Germinal center (tissue), 1 donor: ENCODE measurements at places on chromosomes 11 and 22.

DNA sequence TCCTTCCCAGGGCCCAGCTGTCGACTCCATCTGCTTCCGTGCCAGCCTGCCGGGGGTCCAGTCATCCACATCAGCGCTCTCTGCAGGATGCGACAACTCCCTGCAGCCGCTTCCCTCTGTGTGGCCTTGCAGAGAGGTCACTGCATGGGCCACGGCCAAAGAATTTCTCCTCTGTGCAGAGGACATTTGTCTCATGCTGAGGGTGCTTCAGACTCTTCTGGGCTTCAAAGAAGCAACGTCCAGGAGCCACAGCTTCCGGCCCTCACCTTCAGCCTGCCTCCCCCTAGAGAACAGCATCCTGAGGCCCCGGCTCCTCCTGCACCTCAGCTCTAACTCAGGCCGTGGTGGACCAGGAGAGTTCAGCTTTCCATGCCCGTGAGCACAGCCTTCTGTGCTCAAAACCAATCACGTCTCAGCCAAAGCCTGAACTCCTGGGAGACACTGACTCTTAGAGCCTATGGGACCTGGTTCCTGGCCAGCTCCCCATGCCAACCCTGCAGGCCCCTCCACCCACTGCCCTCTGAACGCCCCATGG, 258.9 kb downstream of the BRD1 start:
- DNase-seq: no peak

- DNase-seq: no peak
Measured at GRCh38 chr11:28547321-28547741, 439.1 kb downstream of the METTL15 start.

DNA sequence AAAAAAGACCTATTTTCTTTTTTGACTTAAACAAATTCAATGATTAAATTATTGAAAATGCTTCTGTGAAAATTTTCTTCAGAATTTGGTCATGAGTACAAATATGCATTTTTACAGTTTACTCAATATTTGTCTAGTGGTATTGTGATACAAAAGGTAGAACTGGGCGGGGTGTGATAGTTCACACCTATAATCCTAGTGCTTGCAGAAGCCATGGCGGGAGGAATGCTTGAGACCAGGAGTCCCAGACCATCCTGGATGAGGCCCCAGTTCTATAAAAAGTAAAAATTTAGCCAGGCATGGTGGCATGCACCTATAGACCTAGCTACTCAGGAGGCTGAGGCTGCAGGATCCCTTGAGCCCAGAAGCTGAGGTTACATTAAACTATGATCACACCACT, 90.6 kb downstream of the ARHGAP42 start:
- no peak for DNase-seq

GRCh38 chr11:120121336-120121735, 16.6 kb downstream of the TRIM29 start:
- DNase-seq: no peak

GRCh38 chr11:122601141-122602125, 54.1 kb upstream of the UBASH3B start:
- no peak for DNase-seq

DNA sequence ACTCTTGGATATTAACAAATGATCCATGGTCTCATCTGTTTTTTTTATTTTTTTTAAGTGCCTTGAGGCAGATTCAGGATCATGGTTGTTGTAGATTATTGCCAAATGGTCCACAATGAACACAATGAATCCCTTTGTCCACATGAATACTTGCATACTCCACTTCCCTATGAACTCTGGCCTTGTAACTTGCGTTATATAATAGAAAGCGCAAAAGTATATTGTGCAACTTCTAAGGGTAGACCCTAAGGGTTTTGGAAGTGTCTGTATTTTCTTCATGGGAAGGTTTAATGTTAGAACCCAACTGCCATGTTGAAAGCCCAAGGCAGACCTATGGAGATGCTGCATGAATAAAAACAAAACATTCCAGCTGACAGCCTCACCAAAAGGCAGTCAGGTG, 8.1 kb upstream of the OR5AL1 start:
- no peak for DNase-seq

DNA sequence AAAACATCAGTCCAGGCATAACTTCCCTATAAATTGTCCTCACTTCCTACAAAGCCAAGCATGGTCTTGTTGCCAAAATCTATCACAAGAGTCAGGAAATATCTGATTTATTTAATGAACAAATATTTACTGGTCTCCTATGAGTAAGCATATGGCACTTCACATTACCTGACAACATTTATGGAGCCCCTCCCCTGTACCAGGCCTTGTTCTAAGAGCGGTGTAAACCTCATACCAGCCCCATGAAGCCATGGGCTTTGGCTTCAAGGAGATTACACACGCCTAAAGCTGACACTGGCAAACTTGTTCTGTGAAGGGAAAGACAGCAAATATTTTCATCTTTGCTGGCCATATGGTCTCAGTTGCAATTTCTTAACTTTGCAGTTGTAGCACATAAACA, 43.0 kb upstream of the EIF3D start:
- no peak for DNase-seq

DNA sequence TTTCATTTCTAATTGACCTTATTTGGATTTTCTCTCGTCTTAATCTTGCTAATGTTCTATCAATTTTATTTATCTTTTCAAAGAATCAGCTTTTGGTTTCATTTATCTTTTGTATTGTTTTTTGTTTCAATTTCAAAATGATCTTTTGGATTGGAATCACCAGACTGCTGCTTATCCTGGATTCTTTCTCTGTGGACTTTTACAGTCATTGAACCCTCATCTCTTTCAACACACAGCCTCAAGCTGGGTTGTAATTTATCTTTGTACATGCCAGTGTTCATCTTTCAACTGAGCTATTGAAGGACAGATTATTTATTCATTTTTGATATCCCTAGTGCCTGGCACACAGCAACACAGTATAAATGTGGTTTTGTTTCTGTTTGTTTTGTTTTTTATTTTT, 195.9 kb downstream of the ARHGAP42 start:
- DNase-seq: no peak

DNA sequence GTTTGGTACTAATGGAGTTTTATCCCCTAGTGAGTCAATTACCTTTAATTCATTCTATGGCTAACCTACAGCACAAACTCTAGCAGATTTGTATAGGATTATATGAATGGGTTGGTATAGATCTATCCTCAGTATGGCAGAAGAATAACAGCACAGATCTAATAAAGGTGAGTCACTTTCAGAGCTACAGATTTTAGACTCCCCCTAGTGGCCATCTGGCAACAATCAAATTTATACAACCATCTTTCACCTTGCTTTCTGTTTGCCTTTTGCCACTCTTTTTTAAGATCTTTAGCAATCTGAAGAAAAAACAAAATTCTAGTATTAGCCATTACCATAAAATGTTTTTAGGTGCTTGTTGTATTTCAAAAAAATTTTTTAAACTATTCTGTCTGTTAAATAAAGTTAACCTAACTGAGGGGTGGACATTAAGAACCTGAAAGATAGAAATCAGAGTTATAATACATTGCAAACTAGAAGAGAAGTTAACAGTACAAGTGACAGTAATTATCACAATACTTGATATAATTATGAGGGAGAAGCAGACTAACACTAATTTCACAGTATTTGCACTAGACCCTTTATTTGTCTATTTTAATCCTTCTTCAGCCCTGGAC, 25.8 kb downstream of the DDIAS start:
- DNase-seq: peak; percentile 56

DNA sequence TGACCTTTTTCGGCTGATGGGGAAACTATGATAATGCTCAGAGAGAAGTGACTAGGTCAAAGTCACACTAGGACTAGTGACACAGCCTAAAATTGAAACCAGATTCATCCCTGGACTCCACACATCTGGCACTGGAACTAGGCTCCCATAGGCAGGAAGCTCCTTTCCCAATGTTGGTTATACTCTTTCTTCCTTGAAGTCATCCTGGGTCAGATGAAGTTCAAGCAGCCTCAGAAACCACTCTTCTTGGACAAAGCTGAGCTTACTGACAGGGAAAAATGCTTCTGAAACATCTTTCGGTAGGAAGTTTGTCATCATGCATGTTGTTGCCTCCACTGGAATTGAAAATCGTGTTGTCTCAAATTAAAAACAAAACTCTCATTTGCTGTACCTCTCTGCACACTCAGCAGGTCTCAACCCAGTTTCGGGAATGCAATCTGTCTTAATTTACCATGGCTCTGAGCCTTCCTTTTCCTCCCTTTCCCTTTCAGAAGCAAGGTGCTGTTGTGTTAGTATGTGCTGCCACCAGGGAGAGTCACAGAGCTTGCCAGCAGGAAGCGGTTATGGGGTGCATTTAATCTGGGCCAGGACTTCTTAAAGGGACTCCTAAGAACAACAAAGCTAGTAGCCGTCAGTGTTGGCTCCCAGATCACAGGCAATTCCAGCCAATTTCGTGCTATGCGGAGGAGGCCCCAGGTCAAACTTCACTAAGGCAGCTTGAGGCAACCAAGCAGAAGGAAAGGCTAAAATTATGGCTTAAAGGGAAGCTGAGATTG, 384.8 kb downstream of the TENM4 start:
- no peak for DNase-seq

DNA sequence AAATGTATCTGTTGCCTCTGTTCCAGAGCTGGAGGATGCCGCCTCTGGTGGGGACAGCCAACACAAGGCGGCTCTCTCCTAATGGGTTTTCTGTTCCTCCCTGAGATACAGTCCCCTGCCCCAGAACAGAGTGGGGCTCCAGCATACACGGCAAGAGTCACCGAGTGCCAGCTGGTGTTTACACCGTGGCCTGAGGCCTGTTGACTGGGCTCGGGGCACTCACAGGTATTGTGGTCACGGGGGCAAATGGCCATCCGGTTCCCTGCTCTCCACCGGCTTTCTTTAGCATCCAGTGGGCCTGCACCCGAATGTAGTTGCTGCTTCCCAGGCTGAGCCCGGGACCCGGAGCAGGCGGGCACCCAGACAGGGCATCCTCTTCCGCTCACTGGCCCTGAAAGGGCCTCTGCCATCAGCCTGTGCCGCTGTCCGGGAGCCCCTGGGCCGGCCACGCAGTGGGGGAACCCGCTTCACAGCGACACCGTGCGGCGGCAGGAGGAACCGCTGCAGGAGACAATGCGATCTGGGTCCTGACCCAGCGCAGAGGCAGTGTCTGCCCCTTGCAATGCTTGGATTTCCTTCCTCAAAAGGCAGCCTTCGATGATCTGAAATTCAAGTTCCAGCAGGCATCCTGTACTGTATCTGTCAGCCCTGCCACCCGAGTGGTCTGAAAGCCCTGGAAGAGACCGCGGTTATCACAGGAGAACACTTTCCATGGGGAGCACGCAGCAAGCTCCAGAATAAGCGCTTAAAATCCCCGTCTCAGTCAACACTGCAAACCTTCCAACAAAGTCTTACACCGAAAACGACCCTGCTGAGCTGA, 859 bp upstream of the KRTAP5-5 start:
- peak; percentile 81 for DNase-seq

- DNase-seq: no peak
Measured at GRCh38 chr11:30861064-30861463, 274.9 kb upstream of the MPPED2 start.

DNA sequence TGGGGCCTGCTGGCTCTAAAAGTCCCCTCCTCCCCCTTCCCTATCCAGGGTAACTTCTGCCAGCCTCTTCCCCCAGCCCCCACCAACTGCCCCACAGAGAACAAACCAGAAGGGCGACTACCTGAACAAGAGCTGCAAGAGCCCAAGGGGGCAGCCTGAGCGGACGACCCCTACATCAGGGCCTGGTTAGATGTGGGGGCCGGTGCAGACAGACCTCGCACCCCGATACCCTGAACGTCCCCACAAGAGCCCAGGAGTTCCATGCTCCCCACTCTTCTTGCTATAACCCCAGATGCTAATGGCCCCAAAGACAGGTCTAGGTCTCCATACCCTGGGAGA, 20.7 kb downstream of the SUN2 start:
- no peak for DNase-seq

- no peak for DNase-seq
Measured at GRCh38 chr11:101870510-101870909, 44.3 kb upstream of the CEP126 start.

DNA sequence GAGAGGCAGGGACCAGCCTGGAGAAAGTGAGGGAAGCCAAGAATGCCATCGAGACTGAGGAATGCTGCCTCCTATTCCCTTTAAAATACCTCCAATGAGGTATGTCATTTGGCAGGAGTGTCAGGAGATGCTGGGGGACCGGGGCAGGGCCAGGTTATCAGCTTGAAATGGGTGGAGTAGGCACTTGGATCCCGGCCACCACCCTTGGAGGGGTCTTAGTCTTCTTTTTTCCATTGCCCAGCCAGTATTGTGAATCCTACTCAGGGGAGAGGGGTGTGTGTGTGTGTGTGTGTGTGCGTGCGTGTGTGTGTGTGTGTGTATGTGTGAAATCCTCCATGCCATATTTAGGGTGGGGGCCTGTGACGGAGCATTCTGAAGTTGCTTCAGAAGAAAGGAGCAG, 116.2 kb downstream of the ZBTB16 start:
- no peak for DNase-seq

- DNase-seq: no peak
Measured at GRCh38 chr11:8839306-8839956, 71.6 kb upstream of the AKIP1 start.

DNA sequence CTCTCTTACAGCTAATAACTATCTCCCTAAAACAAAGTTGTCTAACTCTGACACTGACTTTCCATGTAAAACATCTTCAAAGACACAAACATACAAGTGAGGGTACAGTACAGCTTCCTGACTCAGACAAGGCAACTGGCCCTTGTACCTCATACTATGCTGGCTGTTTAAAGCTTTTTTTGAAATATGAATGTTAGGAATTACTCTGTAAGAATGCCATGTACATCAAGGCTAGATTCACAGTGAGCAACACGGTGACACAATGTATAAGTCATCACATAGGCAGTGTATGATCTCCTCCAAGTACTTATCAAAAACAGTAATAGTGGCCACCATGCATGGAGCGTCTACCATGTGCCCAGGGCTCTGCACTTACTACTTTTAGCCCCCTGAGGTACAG, 28.6 kb downstream of the ALG8 start:
- no peak for DNase-seq

DNA sequence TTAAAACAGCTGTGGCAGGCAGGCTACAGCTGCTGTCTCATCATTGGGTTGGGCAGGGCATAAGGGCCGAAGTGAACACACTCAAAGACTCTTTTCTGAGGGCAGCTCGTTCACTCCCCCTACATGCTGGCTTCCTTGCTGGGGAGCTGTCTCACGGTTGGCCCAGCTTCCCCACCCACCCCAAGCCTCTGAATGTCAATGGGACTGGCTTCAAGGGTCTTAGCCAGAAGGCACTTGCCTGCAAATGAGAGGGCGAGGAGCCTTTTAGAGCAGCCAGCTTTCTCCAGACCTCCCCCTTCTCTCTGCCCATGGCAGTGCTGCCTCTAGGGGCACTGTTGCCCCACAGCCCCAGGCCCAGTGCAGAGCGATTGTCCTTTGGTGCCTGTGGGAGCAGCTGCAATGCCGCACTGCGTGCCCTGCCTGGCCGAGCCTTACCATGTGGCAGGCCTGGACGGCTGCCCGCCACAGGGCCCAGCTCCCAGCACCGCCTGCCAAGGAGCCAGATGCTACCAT, 94.7 kb upstream of the RASSF10 start:
- DNase-seq: peak; percentile 24

GRCh38 chr11:133082453-133082781, 449.9 kb downstream of the OPCML start:
- DNase-seq: no peak
